Upper lobe of left lung (tissue), 6 donors: ENCODE measurements at places on chromosomes 4 and X.

GRCh38 chr4:81503586-81503985, 31.9 kb upstream of the RASGEF1B start:
- DNase-seq = no peak

DNA sequence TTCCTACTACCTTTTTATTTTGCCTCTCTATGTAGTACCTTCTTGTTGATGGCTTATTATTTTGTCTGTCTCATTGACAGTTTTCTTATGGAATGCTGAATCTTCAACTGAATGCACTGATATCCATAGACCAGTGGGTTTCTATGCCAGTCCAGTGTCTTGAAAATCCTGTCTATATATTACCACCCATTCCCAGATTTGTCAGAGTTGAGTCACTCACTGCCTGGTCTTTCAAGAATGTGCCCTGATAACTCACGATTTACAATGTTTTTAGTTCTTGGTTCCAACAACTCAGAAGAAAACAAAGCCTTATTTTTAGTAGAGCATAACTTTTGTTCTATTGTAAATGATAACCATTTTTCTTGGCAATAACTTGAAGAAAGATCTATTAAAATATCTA, 606.0 kb upstream of the PITX2 start:
- DNase-seq = no peak

GRCh38 chrX:145825896-145826295, 8.3 kb downstream of the SLITRK2 start:
- no peak for DNase-seq

DNA sequence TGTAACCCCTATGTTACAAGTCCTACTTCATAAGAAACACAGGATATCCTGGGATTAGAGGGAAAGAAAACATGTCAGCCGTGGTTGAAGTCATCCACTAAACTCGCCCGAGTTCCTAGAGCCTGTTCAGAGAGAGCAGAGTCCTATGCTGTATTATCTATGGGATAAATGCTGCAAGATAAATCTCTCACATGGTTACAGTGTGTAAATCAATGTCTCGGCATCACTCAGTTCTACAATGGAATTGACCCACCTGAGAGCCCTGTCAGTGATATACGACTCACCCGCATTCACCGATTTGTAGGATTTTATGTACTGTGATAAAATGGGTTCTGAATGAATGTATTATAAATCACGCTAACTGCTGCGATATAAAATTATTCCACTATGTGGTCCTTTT, 127.8 kb upstream of the ANXA3 start:
- no peak for DNase-seq

GRCh38 chrX:66015900-66016689, 23.8 kb downstream of the VSIG4 start:
- DNase-seq = no peak

DNA sequence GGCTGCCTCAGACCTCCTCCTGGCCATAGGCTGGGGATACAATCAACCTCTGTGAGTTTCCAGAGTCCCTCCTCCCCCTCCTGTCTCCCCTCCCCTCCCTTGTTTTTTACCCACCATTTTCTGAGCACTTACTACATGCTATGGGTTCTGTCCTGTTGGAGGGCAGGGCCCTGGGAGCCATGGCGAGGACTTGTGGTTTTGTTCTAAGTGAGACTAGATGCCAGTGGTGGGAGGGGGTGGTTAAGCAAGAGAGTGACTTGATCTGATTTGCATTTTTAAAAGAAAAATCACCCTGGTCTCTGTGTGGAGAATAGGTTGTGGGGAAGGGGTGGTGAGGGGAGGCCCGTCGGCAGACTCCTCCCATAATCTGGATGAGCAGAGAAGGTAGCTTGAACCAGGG, 39.5 kb downstream of the EFNB1 start:
- DNase-seq = no peak

GRCh38 chrX:125005863-125006262, 313.8 kb upstream of the TEX13C start:
- no peak for DNase-seq

DNA sequence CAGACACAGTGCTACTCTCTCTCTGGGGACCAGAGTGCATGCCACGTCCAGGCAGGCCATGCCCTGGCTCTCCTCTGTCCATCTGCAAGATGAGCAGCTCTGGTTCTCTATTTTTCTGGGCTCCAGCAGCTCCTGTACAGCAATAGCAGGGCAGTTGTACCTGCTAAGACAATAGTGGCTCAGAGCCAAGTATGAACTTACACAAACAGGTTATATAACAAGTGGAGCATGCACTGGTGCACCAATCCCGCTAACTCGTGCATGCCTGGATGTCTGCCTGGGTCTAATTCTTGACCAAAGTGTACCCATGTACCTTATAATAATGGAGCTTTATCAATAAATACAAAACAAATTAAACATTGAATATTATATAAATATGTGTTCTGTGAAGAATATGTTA, 392.3 kb downstream of the CENPC start:
- DNase-seq = no peak

- DNase-seq = no peak
Observed at GRCh38 chr4:78691971-78692821, 84.0 kb upstream of the BMP2K start.

DNA sequence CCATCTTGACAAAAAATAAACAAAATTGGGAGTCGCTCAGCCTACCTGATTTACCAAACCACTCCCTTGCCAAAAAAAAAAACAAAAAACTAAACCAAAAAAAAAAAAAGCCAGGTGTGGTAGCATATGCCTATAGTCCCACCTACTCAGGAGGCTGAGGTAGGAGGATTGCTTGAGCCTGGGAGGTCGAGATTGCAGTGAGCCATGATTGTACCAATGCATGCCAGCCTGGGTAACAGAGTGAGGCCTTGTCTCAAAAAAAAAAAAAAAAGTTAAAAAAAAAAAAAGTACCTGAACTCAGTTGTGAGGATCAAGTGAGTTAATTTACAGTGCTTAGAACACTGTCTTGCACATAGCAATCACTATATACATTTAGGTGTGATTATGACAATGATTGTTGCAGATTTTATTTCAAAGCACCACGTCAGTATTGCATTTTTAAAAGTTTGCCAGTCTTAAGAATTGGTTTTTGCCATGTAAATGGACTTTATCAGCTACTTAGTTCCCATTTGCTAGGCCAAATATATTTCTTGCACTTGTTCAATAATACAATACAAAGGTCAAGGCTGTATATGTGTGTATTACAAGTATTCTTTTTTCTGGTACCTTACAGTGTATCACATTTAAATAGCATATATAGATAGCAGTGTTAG, 4.6 kb downstream of the NUDT9 start:
- no peak for DNase-seq

- DNase-seq = no peak
Observed at GRCh38 chr4:58510652-58511051, 1400.5 kb upstream of the IGFBP7 start.

DNA sequence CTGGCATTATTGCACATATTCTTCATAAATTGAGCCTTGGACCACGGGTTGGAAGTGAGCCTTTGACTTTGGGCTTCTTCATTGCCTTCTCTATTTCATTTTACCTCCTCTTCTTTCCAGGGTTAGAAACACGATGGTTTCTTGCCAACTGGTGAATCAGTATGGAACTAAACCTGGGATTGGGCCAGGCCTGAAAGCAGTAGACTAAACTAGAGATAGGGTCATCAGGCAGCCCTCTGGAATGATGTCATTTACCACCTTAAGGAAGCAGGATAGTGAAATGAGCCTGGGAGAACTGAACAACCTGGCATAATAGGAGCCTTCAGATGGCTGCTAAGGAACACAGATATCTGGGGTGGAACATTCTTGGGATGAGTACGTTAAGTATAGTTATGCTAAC, 67.5 kb upstream of the ATP8A1 start:
- DNase-seq = no peak

DNA sequence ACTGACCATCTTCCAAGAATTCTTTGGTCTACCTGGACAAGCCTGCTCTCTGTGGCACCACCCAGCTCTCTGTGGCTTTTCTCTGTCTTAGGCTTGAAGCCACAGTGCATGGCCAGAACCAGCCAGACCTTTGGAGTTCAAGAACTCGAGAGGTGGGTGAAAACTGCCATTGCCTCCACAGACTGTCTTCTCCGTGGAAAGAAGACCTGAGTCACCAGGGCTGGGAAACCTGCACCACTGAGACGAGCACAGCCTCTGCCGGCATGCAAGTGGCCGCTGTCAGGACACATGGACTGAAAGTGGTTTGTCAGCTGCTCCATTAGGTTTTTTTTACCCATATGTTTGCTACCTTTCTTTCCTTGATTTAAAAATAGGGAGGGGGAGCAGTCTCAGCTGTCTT, 74.5 kb downstream of the MGST2 start:
- no peak for DNase-seq

- DNase-seq = no peak
Observed at GRCh38 chr4:53779025-53779424, 187.7 kb upstream of the LNX1 start.

DNA sequence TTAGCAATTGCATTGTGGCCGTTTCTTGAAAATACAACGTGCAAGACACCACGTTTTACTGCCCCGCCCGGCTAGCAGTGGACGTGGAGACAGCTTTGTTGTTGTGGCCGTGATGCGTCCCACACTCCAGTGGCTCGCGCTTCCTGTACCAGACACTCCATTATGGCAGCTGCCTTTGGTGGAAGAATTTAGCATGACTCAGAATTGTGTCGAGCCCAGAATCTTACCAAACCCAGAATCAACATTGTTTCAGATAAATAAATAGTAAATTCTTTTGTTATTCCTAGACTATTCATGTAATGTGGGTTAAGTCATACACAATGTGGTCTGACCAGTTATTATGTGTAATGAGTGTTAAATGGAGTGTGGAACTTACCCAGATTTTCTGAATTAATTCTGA, 25.3 kb upstream of the S100P start:
- no peak for DNase-seq

DNA sequence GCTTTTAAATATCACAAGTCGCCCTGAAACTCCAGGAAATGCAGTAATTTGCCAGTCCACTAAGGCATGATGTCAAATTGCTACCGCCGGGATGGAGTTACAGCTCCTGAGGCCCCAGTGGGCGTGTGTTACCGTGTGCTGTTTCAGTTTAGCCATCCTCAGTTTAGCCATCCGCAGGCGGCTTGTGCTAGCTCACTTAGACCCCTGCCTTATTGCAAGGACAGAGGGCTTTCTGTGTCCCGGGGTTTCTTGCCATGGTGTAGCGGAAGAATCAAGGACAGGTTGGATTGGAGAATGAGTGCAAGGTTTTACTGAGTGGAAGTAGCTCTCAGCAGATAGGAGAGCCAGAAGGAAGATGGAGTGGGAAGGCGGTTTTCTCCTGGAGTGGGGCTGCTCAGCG, 33.8 kb upstream of the LRBA start:
- no peak for DNase-seq

GRCh38 chr4:131644619-131645018, 1504.5 kb upstream of the PCDH10 start:
- DNase-seq = no peak

DNA sequence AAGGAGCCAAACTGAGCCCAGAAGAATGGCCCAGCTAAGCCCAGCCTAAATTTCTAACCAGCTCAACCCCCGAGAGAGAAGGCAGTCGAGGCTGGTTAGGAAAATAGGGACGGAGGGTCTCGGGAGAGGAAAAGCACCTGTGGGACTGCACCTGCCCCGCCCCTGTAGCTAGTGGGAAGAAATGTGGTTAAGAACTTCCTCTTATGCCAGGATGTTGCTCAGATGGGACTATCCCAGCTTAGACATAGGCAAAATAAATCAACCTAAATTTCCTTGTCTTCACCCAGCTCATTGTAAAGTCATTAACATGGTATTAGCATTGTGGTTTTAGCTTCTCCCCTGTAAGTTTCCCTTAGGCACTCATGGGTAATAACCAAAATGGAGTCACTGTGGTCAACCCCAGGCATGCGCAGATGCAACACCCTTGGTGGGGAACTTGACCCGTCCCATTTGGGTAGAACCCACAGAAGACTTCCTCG, 86.8 kb downstream of the ZNF718 start:
- no peak for DNase-seq

GRCh38 chr4:179766938-179767337, 2324.7 kb upstream of the AGA start:
- DNase-seq = no peak

- no peak for DNase-seq
Observed at GRCh38 chrX:77938083-77938680, 27.7 kb downstream of the ATP7A start.

GRCh38 chr4:107069049-107069448, 32.9 kb upstream of the DKK2 start:
- no peak for DNase-seq

DNA sequence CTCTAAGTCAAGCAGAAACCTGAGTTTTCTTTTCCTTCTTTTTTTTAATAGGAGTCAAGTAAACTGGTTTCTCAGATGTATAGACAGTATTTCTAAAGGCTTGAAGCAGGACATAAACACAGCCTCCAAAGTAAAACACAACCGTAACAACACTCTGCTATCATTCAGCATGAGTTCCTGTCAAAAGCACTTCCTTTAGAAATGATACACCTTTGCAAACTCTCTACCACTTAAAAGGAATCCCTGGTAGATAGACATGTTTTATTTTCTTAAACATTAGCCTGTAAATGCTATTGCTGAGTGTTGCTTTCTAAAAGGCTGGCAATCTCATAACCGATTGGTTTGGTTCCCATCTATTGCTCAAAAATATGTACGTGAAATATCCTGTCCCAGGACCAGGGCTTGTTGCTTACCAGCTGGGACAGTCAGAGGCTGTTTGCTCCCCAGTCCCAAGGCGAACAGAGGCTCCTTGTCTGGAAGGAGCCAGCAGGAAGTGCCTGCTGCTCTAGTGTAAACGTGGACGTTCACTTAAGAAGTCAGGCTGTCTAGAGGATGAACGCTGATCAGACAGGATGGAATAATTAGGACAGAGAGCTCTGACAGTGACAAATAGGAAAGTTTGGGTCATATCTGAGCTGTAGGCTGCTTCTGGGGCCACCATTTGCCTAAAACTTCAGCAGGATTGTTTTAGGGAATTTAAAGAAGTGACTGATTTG, 173.9 kb upstream of the KLF3 start:
- no peak for DNase-seq

- no peak for DNase-seq
Observed at GRCh38 chr4:24956091-24956490, 43.2 kb upstream of the CCDC149 start.

GRCh38 chr4:13988353-13989305, 361.1 kb upstream of the BOD1L1 start:
- DNase-seq = no peak

DNA sequence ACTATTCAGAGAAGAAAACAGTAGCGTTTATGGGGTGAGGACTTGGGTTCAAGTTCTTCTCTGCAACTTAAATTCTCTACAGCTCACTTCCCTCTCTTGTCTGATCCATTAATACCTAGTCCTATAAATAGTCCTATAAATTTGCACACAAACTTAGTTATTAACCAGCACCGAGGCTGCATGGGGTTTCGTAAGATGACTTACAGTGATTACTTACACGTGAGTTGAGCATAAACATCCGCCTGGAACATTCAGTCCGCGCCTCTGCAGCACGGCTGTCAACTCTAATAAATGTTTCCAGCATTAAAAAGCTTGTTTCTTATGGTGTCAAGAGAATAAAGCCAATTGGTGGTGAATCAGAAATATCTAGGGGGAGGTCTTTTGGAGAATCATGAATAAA, 103.0 kb upstream of the ENPP6 start:
- DNase-seq = no peak

DNA sequence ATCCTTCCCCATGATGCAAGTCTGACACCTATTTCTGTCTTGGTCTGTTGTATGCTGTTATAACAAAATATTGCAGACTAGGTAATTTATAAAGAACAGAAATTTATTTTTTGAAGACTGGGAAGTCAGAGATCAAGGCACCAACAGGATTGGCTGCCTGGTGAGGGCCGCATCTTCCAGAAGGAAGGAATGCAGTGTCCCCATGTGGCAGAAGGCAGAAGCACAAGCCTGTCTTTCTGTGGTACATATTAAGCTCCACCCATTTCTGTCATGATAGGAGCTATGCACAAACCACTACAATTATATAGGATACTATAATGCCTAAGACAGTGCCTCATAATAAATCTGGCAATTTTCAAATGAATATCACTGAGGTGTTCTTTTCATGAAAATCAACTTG, 502.3 kb upstream of the DIAPH2 start:
- DNase-seq = no peak
